ENCODE measurements at places on chromosomes 1 and 21.

DNA sequence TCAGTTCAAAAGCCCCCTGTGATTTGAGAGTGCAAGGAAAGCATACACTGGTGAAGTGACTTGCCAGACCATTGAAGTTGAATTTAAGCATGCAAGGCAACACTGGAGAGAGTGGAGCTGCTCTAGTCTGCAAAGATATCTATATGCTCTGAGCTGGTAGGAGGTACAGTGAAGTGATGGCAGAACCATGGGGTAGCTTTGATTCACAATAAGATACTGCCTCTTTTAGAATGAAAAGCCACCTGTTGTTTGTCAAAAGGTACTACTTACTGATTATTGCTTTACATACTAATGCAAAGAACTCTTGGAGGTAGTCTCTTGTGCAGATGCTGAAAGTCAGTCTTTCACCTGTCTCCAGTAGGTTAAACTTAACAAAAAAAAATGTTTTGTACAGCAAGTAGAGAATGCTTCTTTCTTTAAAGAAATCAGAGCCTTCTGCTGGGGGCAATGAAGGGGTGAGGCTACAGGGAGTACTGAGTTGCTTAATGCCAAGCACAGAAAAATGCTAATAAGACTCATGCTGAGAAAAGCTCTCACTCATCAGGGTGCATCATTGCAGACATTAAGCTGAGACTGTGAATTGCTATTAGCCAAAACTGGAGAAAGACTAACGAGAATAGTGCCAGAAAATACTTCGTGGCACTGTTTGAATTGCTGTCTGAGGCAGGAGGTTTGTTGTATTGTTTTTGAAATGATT is 1150.5 kb upstream of the TMPRSS15 start:
- DNase-seq, result no peak

GRCh38 chr1:35599411-35599810 is 26.3 kb downstream of the TFAP2E start:
- DNase-seq, result no peak

DNA sequence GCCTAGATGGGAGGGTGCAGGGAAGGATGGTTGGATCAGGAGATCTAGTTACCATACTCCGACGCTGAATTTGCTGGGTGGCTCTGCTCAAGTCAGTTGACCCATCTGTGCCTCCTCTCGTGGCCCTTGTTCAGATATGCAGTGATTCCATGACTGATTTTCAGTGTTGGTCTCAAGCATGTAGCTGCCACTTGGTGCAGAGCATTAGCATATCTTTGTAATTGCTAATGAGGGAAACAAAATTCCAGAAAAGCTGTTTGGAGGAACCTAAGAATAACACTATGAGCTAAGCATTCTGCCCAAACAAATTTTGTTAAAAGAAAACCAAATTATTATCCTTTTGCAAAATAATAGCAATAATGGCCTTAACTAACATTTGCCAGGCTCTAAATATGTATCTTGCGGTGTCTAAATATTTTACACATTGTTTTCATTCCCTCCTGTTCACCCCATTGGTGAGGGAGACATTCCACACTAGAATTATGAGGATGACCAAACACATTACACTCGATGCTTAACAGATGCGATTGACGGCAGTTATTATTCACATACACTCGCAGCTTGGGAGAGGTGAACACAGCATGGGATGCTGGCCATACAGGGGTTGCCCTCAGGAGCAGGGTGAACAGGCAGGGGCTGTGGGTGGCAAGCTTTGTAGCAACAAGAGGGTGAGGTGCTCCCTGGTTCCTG is 69.1 kb downstream of the KCNJ15 start:
- no peak for DNase-seq

DNA sequence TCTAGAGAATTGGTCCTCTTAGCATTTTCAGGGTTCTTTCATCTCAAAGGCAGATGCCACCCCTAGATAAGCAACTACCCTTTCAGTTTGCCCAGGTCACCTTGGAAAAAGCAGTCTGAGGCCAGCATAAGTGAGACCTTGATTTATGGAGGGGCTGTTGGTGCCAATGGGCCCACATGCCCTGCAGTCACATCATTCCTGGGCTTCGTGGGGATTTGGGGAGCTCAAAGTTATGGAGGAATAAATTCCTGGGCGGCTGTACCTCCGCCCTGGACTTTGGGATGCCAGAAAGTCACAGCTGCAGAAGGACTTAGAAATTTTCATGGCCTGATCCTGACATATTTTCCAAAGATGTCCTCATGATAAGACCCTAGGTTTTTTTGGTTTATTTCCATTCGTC is 2.7 kb upstream of the SDHB start:
- no peak for DNase-seq

DNA sequence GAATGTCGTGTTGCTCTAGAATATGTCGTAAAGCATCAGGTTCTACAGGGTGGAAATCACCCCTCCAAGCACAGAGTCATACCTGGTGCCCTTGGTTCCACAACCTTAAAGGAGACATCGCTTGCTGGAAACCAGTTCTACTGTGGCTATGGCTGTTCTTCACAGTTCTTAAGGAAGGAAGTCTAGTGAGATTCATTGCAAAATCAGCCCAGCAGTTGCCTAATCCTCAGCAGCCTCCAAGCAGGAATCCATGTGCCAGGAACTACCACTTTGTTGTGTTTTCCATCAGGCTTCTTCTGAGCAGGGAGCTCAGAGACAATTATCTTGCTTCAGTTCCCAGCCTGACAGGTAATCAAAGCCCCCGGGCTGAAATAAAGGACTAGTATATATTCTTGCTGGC is 45.0 kb upstream of the SLC35F3 start:
- DNase-seq, result no peak

GRCh38 chr1:81664341-81664740 is 136.4 kb upstream of the ADGRL2 start:
- DNase-seq, result no peak

DNA sequence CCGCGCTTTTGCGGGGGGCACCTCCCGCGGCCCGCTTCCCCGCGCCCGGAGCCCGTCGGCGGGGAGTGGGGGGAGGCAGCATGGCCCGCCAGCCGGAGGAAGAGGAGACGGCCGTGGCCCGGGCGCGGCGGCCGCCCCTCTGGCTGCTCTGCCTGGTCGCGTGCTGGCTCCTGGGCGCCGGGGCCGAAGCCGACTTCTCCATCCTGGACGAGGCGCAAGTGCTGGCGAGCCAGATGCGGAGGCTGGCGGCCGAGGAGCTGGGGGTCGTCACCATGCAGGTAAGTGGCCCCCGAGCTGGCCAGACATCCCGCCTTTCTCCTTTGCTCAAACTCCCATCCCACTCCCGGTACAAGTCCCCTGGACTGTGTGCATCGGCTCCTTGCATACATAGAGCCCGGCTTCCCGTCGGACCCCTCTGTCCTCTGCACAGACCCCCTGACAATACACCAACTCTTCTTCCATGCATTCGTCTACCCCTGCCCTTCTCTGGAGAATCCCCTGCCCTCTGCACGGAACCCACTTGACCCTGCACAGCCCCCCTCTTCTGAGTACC is 812 bp downstream of the CACHD1 start:
- no peak for DNase-seq

GRCh38 chr1:219754767-219755166 is 141.9 kb upstream of the ZC3H11B start:
- DNase-seq, result no peak

DNA sequence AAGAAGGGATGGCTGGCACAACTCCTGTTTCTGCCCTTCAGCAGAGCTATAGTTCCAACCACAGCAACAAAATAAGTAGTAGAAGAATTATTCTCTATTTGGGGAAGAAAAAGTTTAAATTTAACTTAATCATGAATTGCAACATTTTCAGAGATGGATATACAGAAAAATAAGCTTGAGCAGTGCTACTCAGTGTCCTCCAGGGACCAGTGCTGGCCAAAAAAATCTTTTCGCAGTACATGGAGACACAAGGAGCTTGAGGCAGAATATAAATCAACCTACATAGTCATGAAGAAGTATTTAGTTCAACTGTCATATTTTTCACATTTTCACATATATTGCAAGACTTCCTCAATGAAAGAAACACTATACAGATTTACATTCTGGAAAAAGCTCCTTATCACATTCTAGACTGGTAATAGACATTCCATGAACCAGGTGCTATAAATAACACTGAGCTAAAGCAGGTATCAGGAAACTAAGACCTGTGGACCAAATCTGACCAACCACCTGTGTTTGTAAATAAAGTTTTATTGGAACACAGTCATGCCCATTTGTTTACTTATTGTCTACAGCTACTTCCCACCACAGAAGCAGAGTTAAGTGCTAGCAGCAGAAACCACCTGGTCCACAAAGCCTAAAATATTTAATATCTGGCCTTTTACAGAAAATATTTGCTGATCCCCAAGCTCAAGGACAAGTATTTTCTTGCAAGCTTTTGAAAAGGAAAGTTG is 101.9 kb downstream of the RGS21 start:
- no peak for DNase-seq

DNA sequence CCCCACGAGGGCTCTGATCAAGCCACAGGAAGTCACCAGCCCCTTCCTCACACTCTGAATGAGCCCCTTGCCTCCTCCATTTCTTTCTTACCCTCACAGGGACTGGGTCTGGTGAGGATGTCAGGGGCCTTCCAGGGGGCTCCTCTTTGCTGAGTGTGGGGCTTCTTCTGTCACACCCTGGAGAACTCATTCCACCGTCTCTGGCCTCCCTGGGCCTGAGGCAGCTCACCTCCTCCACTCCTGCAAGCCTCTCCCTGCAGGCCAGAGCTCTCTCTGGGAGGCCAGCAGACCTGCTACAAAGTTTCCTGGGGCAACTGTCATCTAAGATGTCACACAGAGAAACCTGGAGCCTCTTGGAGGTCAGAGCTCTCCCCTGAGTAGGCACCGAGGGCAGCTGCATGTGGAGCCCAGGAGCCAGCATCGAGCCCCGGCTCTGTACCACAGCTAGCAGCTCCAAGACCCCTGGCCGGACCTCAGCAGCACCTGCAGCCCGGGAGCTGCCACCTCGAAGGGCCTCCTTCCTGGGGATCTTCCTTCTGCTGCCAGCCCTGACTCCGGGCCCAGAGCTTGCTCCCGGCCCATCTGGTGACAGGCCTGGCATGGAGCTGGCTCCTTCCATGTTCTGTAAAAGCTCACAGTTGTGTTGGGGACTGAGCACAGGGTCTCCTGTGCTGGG is 1.1 kb downstream of the SPOCD1 start:
- DNase-seq, result no peak

DNA sequence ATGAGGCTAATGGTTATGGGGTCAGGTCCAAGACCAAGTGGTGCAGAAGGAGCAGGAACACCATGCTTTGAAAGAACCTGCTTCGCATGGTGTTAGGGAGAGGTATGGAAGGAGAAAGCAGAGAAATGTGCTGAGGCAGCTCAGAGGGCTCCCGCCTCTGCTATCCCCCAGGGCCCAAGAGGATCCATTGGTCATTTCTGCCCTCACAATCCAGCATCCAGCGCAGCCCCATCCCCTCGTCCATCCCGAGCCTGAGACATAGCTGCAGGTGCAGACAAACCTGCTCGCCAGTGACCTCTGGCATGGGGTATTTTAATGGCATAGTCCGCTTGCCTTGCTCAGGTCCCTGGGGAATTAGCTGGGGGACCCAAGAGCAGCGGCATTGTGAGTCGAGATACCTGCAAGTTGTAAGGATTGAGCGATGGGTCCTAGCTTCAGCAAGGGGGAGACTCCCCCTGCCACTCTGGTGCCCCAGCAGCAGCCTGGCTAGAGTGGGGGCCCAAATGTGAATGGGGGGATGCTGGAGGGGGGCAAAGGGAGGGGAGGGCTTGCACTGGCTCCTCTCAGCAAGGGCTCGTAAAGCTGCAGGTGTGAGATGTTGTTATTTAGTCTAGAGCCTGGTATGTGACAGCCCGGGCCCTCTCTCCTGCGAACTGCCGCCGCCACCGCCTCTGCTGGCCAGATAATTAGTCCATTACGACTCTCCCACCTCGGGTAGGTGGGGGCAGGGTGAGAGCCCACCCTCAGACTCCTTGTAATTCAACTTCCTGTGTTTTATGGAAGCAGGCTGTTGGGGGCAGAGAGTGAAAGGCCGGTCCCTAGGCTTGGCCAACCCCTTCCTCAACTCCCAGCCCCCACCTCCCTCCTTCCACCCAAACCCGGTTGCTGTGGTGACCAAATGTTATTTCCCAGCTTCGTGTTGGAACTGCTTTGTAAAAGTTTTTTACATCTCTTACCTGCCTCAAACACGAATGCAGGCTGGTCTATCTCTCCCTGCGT is 118.8 kb downstream of the RNF220 start:
- DNase-seq, result no peak

- no peak for DNase-seq
These were observed 6.8 kb upstream of the IFI6 start for GRCh38 chr1:27678747-27679146.

DNA sequence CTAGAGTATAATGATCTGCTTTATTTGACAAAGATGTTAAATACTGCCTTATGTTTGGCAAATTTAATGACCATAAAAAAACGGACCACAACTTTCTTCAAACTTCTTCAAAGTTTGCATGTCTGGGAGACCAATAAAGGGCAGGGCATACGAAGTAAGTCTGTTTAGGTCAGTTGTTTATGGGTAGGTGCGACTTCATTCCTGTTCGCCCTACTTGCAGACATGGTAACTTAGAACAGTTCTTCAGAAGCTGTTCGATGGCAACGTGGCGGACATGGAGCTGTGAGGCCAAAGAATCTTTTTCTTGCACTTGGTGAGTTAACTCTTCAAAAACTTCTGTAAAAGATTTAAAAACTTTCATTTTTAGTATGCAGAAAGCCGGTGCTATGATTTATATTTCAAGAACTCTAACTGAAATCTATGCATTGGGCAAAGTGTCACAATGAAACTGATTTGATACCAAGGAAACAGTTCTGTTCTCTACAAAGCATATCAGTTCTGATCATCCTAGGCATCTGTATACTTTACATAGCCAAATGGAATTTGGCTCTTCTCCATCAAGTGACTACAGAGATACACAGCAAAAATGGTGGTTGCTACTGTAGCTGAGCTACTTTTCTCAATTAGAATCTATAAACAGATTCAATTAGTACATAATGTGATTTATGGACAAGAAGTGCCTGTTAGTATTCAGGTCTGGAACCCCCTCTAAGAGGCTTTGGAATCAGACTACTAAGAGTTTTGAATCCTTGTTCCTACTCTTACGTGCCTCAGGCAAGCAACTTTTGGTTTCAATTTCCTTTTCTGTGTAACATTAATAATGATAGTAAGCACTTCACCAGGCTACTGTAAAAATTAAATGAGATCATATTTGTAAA is 25.7 kb downstream of the C21orf91 start:
- DNase-seq, result no peak

DNA sequence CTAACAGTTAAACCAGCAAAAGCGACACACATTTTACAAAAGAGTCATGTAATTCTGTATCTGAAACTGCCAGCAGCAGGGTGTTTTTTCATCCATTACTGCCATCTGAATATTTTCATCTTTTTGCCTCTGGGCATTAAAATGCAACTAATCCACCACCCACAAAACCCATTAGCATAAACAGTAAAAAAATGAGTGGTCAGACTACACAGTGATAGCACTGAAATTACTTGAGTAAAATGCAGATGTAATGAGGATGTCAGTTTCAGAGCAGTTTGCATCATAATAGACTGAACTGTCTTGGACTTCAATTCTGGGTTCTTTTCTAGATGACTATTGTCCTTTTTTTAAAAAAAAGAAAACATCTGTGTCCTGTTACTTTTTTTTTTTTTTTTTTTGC is 132.3 kb downstream of the GABPA start:
- no peak for DNase-seq

- DNase-seq, result no peak
These were observed 11.9 kb upstream of the TMEM61 start for GRCh38 chr1:54968551-54968950.

- DNase-seq, result no peak
These were observed 664 bp upstream of the ADORA3 start for GRCh38 chr1:111504097-111504496.

Data from cortex of kidney (tissue), 1 donor.